A549 treated with RU486 at 1 μM for 4 hours (cell line): ENCODE measurements at places on chromosomes 5 and 9. TPM values are rescaled to one million over a fixed set of nuclear protein-coding genes. Genes with fewer than 3 reads are reported as not detected.

Gene PCDHB4
- total RNA-seq: 0.03 to 0.08 TPM (median 0.05 TPM) in 5 replicates

Gene CBY3
- total RNA-seq: not detected in 5 replicates

Gene PCDHB2
- 2.3 to 4.1 TPM (median 3.6 TPM) in 5 replicates for total RNA-seq

Gene IL5
- not detected in 5 replicates for total RNA-seq

Gene DMRT2
- total RNA-seq: 0.13 TPM in 1 of 5 replicates, not detected in the others

Gene DBH
- not detected in 5 replicates for total RNA-seq

Gene FAM200C
- total RNA-seq: 1.0 to 2.2 TPM (median 2.0 TPM) in 5 replicates

Gene FKBP15
- total RNA-seq: 17.5 to 18.4 TPM (median 17.8 TPM) in 5 replicates

Gene SPAG8
- 0.26 to 0.47 TPM (median 0.41 TPM) in 5 replicates for total RNA-seq

Gene CCDC171
- 0.15 to 0.51 TPM (median 0.44 TPM) in 5 replicates for total RNA-seq

Gene TMEM215
- not detected in 5 replicates for total RNA-seq

Gene LURAP1L
- total RNA-seq: 12.2 to 17.4 TPM (median 16.9 TPM) in 5 replicates

Gene ENTPD8
- total RNA-seq: 0.15 to 0.31 TPM (median 0.20 TPM) in 5 replicates

Gene CMBL
- 19.9 to 24.5 TPM (median 22.9 TPM) in 5 replicates for total RNA-seq

Gene LCN9
- not detected in 5 replicates for total RNA-seq

Gene TENT4A
- 19.4 to 24.1 TPM (median 22.9 TPM) in 5 replicates for total RNA-seq

Gene ACTBL2
- total RNA-seq: 0.06 to 0.07 TPM in 2 of 5 replicates, not detected in the others

Gene GFRA3
- total RNA-seq: 0.09 to 0.12 TPM (median 0.12 TPM) in 3 of 5 replicates, not detected in the others

Gene NR6A1
- 1.7 to 1.9 TPM (median 1.7 TPM) in 5 replicates for total RNA-seq
